ENCODE measurements at places on chromosomes 12 and 14.

DNA sequence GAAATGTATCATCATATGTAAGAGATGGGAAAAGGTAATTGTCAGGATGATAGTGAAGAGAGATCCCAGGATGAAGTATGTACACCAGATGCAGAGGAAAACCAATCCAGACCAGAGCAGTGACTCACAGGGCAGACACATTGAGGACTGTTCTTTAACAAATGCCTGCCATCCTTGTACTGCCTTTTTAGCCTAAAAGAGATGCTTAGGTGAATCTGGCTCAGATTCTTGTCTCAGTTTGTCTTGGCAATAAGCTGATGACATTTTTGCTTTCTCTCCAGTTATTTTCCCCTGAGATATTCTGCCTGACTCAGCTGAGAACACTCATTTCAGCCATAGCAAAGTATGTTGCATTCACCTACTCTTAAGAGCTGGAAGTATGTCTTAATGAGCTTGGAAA, 405.3 kb upstream of the USP15 start:
- H3K36me3 ChIP-seq: no peaks in the 10 kb centered on the region
- H3K4me3 ChIP-seq: no peak overlapping the region
- no peaks in the 10 kb centered on the region for H3K4me1 ChIP-seq
- H3K27ac ChIP-seq: no peak overlapping the region
- no peaks in the 10 kb centered on the region for H3K27me3 ChIP-seq

GRCh38 chr12:18151036-18151435, 61.0 kb upstream of the RERGL start:
- no peak overlapping the region for H3K27ac ChIP-seq
- no peak overlapping the region for H3K4me3 ChIP-seq

DNA sequence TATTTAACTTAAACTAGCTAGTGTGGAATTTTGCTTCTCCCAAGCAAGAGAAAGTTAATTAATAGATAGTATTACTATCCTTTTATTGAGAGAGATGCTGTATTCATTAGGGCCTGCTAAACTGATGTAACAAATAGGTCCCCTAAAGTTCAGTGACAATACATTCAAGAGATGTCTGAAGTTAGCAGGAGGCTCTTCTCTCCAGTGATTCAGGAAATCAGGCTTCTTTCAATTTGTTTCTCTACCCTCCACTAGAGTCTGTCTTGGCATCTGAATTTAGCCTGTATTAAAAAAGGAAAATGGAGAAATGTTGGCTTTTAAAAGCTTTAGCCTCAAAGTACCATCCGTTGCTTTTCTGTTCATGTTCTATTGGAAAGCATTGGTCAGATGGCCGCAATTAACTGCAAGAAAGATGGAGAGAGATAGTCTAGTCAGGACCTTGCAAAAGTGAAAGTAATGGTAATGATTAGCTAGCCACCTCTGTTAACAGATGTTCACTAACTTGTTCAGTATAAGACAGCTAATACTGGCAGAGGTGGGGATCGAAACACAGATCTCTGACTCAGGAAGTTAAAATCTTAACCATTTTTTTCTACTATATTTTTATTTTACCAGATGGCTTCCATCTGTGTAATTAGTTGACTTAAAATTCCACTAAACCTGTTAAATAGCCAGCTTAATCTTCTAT, 786.8 kb downstream of the TMTC2 start:
- no peaks in the 10 kb centered on the region for H3K4me1 ChIP-seq
- H3K4me3 ChIP-seq: no peak overlapping the region
- DNase-seq: no peak
- no peaks in the 10 kb centered on the region for H3K27me3 ChIP-seq

GRCh38 chr14:65042296-65042695, 55.6 kb downstream of the FNTB start:
- H3K36me3 ChIP-seq: peaks cover 11% of the 10 kb centered on the region
- no peak for DNase-seq
- no peaks in the 10 kb centered on the region for H3K27me3 ChIP-seq
- no peak overlapping the region for H3K4me3 ChIP-seq
- H3K4me1 ChIP-seq: peaks cover under 1% of the 10 kb centered on the region
- H3K27ac ChIP-seq: no peak overlapping the region

Measured in upper lobe of left lung (tissue), 6 donors.